ENCODE measurements at places on chromosomes 2 and 18. TPM values are rescaled to one million over a fixed set of nuclear protein-coding genes. Genes with fewer than 3 reads are reported as not detected.

DNA sequence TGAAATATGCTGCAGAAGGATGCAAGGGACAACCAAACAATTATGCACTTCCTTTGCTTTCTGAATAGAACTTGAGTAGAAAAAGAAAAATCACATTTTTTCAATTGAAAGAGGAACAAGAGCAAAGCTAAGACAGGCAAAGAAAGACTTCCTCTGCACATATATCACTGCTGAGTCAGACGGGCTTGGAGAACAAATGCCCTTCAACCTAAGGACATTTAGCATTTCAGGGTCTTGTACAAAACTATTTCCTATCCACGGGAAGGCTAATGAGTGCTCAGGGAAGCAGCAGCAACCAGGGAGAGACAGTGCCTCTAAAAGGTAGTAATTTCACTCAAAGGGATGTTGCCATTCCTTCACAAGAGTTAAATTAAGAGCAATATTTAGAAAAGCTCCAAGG lies 570.0 kb upstream of the GCFC2 start:
- DNase-seq, result no peak

DNA sequence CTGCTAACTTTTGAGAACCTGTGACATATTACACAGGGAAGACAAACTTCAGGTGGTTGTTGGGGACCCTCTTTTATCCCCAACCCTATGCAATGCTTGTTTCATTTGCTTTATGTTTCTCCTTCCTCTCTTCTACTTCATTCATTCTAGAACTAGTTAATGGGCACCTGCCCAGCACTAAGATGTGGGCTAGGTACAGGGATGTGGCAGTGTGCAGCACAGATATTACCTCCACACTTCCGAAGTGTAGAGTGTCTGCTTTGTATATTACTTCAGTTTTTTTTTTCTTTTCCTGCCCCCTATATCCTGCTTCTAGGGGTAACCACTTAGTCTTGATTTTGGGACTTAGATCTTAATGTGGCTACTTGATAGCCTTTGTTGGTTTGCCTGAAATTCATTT lies 35.1 kb downstream of the CD28 start:
- no peak for DNase-seq

DNA sequence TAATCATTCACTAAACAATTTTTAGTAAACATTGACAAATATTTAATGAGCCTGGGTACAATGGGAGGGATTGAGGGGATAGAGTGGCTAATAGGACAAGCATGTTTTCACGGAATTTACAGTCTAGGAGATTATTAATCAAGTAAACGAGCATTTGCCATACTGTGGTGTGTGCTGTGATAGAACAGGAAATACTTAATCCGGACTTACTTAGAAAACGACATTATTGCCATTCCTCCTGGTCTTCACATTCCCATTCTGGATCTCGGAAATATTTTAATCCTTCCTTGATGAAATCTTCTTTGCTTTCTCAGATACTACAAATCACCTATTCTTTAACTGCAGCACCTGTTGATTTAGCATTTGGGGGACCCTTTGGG lies 905 bp downstream of the TTLL4 start:
- peak; percentile 58 for DNase-seq

GRCh38 chr18:13893418-13893760 lies 21.9 kb downstream of the MC2R start:
- DNase-seq, result no peak

DNA sequence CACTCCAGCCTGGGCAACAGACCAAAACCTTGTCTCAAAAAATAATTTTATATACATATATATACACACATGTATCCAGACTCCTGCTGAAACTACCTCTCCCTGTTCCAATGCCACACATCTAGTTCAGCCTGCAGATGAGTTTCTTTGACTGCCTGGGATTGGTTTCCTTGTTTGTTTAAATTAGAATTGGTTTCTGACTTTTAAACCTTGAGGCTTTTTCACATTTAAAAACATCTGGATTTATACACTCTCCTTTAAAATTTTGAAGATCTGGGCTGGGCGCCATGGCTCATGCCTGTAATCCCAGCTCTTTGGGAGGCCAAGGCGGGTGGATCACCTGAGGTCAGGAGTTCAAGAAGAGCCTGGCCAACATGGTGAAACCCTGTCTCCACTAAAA lies 21.8 kb upstream of the CXCR1 start:
- DNase-seq, result no peak

GRCh38 chr2:72892506-72893173 lies 5.4 kb downstream of the SPR start:
- peak; percentile 64 for DNase-seq

- no peak for DNase-seq
These were observed 1044.1 kb upstream of the ZEB2 start for GRCh38 chr2:145563741-145564615.

DNA sequence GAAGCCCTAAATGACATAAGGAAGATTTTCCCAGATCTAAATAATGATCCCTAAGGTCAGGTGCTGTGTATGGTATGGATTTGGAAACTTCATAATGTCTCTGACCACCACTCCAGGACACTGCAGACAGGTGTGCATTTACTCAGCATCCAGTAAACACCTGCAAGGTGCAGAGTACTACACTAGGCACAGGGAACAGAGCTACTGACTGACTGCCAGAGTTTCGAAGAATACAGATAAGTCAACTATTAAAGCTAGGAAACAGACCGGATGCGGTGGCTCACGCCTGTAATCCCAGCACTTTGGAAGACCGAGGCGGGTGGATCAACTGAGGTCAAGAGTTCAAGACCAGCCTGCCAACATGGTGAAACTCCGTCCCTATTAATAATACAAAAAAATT lies 65.0 kb downstream of the ATP8B1 start:
- peak; percentile 85 for DNase-seq

- no peak for DNase-seq
These were observed 163.5 kb upstream of the NT5C1B start for GRCh38 chr2:18752667-18753422.

DNA sequence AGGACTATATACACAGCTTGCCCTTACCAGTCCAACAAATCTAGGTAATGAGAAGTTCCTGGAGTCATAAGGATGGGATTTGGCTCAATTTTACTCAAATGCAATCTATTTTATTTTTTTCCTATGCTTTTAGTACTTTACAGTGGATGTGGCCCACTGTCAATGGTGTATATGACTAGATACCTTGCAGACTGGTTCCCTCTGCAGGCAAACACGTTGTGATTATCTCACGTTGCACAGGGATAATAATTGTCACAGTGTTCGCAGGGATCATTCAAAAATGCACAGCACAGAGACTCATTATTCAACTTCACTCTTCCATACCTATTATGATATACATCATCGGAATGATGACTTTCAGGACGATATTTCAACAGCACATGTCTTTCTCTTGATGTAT lies 359.7 kb downstream of the MBD2 start:
- no peak for DNase-seq

Gene MTHFD2
- total RNA-seq, result 174 TPM

Gene CTAGE1
- 0.43 TPM for total RNA-seq

Gene UGT1A8
- total RNA-seq, result not detected

Gene ARMC9
- total RNA-seq, result 189 TPM

Gene RPRM
- total RNA-seq, result not detected

Gene PDE11A
- under 0.01 TPM for total RNA-seq

Gene MATN3
- total RNA-seq, result 3.9 TPM

Gene PPP1R7
- 64.1 TPM for total RNA-seq

All from fibroblast of villous mesenchyme (primary cell).